ENCODE measurements at places on chromosomes 12 and 14.

- no peak for DNase-seq
Measured at GRCh38 chr12:59593761-59594160, 2.1 kb upstream of the SLC16A7 start.

DNA sequence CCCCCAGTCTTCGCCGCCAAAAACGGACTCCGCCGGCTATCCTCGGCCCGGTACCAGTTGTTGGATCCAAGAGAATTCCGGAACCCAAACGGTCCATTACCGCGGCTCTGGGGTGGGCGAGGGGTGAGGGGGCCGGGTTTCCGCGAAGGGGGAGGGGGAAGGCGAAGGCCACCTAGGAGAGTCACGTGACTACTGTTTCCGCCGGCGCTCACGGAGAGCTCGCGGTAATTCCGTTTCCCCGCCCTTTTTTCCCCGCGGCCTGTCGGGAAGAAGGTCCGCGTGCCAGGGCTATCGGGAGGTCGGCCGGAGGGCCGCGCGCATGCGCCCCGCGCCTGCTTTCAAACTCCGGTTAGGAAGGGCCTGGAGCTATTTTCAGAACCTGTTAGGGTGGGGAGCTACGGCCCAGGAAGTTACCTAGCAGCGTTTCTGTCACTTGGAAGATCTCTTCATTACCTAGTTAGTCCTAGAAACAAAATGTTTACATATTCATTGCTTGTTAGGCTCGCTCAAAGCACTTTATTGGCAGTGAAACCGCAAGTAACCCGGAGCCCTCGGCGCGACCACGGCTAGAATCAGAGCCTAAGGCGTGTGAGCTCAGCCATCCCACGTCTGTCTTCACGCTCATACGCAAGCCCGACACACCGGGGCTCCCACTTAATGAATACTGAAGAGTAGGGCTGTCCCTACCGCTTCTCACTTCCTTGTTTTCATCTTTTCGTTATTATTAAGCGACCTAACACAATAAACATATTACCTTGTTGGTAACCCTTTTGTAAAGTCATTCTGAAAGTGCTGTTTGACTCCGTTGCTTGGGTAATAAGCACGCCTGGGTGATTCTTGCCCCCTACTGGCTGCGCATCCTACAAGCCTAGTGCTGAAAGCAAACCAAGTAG, 624 bp upstream of the SBNO1 start:
- peak; percentile 98 for DNase-seq

DNA sequence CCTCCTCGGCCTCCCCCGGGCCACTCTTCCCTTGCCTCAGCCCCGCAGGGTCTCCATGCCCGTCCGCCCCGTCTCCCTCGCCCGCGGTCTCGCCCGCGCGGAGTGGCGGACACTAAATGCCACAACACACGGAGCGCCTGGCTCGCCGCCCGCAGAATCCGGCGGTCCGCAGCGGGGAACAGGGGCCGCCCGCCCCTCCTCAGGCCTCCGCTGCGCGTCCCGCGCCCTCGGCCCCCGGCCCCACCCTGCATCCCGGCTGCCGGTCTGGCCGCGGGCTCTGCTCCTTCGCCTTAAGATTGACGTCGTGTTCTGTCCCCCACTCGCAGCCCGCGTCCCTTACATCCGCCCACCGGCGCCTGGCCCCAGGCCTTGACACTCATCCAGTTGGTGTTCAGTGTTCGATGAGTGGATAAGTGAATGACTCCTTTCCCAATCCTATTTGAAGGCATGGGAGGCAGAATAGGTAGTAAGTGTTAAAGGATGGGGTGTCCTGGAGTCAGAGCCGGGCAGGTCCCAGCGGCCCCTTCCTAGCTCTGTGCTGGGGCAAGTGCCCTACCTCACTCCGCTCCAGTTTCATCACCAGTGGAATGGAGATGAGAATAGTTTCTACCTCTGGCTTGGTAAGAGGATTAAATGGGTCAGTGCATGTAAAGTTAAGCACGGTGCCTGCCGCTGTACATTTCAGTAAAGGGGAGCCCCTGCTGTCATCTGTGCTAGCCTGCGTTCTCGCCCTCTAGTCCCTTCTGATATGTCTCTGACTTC, 622 bp downstream of the TECPR2 start:
- no peak for DNase-seq

GRCh38 chr12:63989301-63989845, 144.9 kb downstream of the SRGAP1 start:
- no peak for DNase-seq

DNA sequence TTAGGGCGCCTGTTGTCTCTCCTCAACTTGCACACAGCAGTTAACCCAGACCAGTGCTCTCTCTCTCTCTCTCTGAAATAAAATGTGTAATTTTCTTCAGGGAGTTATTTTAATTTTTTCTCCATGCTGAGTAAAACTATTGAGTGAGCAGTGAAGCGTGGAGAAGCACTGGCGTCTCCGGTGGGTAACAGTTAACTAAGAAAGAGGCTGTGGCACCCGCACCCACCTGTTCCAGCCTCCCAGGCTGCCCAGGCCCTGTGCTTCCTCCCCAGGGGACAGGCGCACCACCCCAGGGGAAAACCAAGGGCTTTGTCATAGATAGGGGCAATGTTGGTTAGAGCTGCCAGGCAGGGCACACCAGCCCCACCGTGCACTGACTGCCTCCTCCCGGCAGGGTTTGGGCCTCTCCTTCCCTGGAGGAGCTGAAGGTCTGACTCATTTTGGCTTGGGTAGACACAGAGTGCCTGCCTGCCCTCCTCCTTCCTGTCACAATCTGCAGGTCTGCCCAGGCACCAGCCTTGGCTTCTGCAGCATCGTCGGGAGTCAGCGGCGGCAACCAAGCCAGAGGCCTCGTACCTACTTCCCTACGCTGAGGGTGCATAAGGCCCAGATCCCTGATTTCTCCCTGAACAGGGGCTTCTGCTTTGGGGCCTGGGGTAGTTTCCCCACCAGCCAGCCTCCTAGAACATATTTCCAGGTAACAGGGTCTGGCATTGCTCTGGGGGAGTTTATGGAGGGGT, 3.9 kb downstream of the HOXC5 start:
- DNase-seq: no peak

DNA sequence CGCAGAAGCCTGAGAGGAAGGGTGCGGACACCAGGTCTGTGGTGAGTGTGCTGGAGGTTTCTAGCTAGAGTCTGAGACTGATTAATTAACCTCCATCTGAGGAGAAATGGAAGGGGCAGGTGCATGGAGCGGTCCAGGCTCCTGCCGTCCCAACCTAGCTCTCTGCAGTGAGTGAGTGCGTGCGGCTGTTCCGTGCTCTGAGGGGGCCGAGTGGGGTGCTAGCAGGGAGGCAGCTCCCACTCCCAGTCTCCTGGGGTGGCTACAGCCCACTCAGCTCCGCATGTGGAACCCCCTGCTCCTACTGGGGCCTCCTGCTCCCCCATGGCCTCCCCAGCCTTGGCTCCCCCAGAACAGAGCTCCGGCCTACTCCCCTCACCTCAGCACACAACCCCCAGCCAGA, 2.9 kb downstream of the LRTM2 start:
- no peak for DNase-seq

GRCh38 chr14:92596331-92596907, 82.8 kb downstream of the RIN3 start:
- no peak for DNase-seq

DNA sequence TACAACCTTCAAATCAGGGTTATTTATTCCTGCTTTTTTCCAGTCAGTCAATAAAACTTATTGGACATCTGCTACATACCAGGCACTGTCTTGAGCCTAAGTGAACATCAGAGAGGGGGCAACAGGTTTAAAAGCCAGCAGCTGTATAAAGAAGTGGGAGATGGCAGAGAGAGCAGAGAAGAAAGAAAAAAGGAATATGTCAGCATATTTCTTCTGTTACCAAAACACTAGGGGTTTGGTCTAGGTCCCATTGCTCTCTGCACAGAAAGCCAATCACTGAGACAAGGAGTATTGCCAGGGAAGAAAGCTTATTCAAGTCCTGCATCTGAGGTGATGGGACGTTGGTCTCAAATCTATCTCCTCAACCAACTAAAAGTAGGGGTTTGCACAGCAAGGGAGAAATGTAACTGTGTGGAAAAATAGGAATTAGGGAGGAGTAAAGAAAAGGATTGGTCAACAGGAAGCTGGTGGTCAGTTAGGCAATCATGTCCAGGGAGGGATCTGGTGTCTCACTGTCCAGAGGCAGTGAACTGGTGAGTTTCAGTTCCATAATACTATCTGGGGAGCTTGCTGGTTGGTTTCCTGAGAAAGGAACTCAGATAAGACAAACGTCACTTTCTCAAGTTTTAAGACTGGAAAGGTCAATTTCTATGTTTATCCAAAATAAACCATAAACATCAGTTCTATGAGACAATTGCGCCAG, 107.5 kb downstream of the PHLDA1 start:
- DNase-seq: no peak

GRCh38 chr14:22549324-22549962, 39.6 kb downstream of the DAD1 start:
- DNase-seq: no peak

DNA sequence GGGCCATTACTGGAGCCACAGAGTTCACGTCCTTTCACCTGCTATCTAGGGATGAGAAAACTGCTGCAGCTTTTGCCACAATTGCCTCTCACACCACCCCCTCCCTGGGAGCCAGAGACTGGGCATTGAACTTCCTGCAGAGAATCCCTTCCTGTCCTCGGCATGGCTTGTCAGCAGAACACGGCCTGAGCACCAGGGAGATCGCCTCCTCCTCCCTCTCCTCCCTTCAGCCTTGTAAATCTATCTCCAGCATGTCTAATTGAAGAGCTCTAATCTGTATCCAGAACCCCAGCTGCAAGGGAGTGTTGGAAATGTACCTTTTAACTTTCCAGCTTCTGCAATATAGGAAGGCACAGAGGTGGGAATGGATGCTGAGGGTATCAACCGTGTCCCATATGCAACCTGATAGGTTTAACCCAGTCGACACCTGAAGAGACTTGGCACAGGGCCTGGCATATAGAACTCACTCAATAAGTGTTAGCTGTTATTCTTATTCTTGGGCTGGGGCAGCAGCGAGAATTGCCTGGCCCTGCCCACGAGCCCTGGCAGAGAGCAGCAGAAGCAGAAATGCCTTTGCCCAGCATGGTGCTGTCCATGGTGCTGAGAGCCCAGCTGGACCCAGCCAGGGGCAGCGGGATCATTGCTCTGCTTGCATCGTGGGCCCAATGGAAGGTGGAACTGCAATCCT, 26.8 kb downstream of the TMEM63C start:
- DNase-seq: peak; percentile 38

- no peak for DNase-seq
Measured at GRCh38 chr12:90548595-90548994, 406.4 kb downstream of the CCER1 start.

DNA sequence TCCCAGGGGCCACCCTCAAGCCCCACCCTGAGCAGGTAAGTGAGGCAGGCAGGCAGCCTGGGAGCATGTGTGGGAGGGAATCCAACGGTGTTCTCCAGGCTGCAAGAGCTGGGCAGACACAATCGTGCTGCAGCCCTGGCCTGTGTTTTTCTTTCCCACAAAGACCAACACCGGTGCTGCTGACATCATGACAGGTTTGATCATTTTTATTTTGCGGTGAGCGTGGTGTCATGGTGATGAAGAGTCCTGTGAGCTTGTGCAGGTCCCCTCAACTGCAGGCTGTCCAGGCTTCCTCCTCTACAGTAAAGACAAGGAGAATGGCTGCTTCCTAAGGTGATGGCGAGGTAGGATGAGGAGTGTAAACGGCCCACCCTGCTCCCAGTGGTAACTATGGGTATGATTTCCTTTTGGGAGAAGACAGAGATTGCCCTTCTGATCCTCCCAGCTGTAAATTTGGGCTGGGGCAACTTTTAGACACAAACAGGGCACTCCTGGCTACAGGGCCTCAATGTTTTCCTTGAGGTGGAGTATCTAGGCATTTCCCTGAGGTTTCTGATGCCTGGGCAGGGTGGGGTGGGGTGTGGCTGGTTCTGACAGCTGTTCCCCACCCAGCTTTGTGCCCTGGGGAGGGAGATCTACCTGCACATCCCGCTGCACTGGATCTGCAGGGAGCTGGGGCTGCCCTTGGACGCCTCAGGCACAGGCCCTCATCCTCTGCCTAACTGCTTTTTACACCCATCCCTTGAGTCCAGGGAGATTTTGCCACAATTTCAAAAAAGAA, 109.1 kb downstream of the VCPKMT start:
- DNase-seq: no peak

GRCh38 chr14:101564444-101564776, 3.1 kb downstream of the DIO3 start:
- DNase-seq: no peak

GRCh38 chr14:60648934-60649874, at the start of gene SIX1:
SIX1 (minus strand) TSS chr14:60649477; CDS start chr14:60649189, 288 bp downstream.
- no peak for DNase-seq

DNA sequence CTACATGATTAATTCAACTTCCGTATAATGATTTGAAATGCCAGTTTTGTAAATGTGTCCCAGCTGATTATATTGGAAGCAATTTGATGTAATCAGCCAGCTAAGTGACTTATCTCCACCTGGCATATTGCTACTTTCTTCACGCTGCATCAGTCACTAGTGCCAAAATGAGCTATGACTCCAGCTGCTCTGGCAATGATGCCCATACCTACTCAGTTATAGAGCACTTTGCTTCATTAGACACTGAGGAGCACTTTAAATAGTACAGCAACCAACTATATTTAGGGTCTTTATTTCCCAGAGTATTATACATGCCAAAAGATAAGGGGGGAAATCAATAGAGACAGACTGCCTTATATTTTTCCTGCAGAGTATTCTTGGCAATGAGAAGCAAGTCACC, 67.9 kb upstream of the LIN7A start:
- DNase-seq: no peak

DNA sequence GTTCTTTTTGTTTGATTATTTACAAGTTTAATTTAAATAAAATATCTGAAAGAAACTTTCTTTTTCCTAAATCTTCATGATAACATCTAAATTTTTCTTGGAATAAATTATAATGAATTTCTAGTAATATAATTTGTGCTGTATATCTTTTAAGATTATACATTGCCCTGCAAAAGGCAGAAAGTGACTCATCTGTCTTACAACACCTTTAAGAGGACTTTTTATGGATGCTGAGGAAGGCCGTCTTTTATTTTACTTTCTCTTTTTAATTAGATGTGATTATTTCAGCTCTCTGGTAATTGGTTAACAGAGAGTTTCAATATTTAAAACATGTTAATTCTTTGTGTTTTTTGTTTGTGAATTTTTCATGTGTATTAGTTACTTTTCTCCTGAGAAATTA, 598.4 kb downstream of the RPL10L start:
- no peak for DNase-seq

- DNase-seq: no peak
Measured at GRCh38 chr12:57085999-57086492, 2.9 kb upstream of the NAB2 start.

DNA sequence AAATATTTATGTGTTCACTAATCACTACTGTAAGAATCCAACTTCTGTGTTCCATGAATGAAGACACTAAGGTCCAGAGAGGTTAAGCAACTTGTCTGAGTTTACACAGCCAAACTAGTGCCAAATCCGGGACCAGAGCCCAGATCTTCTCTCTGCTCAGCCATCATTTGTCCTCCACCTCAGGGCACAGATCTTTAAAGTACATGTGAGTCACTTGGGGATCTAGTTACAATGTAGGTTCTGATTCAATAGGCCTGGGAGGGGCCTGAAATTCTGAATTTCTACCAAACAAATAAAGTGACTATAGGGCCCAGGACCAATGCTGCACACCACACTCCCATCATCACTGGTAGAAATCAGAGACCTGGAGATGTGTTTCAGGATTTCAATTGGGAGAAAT, 162.9 kb downstream of the GXYLT1 start:
- no peak for DNase-seq

- no peak for DNase-seq
Measured at GRCh38 chr12:54977155-54977554, 7.4 kb downstream of the TESPA1 start.

- no peak for DNase-seq
Measured at GRCh38 chr14:57865066-57865402, 858 bp downstream of the SLC35F4 start.

GRCh38 chr12:88371416-88372183, 208.7 kb downstream of the KITLG start:
- DNase-seq: no peak

- DNase-seq: no peak
Measured at GRCh38 chr14:104784846-104785707, 10.5 kb downstream of the AKT1 start.
